T-cell (primary cell): ENCODE measurements at places on chromosomes 7 and 10. TPM values are rescaled to one million over a fixed set of nuclear protein-coding genes. Genes with fewer than 3 reads are reported as not detected.

GRCh38 chr10:88162852-88163251 lies 299.4 kb downstream of the PTEN start:
- no peaks in the 10 kb centered on the region for H3K36me3 ChIP-seq
- no peak overlapping the region for H3K27ac ChIP-seq
- no peaks in the 10 kb centered on the region for H3K4me1 ChIP-seq
- DNase-seq: no peak
- no peaks in the 10 kb centered on the region for H3K27me3 ChIP-seq

DNA sequence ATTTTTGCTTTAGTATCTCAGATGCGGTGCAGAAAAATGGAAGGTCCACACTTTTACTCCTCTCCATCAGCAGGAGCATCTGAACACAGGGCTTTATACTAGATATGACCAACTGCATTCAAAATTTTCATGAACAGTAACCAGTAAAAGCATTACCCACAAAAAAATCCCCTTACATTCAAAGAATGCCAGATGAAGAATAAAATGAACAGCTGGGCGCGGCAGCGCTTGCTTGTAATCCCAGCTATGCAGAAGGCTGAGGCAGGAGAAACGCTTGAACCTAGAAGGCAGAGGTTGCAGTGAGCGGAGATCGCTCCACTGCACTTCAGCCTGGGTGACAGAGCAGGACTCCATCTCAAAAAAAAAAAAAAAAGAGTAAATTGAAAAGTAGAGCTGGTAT lies 3.1 kb downstream of the SAR1A start:
- no peaks in the 10 kb centered on the region for H3K27me3 ChIP-seq
- DNase-seq: no peak
- H3K4me3 ChIP-seq: no peak overlapping the region
- H3K27ac ChIP-seq: no peak overlapping the region
- peaks cover 58% of the 10 kb centered on the region for H3K4me1 ChIP-seq

- DNase-seq: no peak
- no peaks in the 10 kb centered on the region for H3K27me3 ChIP-seq
- no peak overlapping the region for H3K4me3 ChIP-seq
- peaks cover 17% of the 10 kb centered on the region for H3K36me3 ChIP-seq
- H3K27ac ChIP-seq: no peak overlapping the region
Measured at GRCh38 chr7:92061154-92061553, 73.1 kb downstream of the CYP51A1 start.

GRCh38 chr7:30843741-30844482 lies 67.7 kb upstream of the AQP1 start:
- DNase-seq: no peak
- H3K27me3 ChIP-seq: no peaks in the 10 kb centered on the region
- no peaks in the 10 kb centered on the region for H3K36me3 ChIP-seq
- no peak overlapping the region for H3K4me3 ChIP-seq
- no peaks in the 10 kb centered on the region for H3K4me1 ChIP-seq
- no peak overlapping the region for H3K27ac ChIP-seq

DNA sequence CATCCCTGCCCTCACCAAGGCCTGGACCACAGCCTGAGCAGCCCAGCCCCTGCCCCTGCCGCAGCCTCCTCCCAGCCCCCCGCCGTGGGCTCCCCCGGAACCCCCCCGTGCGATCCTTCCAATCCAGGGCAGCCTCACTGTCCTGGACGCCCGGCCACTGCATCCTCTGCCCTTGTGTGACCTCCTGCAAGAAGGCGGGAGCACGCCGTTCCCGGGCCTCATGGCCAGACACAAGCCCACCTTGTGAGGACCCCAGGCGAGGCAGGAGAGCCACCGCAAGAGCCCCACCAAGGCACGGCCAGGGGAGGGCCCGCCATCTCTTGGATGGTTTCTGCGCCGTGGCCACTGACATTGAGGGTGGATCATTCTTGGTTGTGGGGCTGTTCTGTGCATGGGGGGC lies 7.8 kb upstream of the LFNG start:
- no peaks in the 10 kb centered on the region for H3K36me3 ChIP-seq
- DNase-seq: no peak
- H3K4me3 ChIP-seq: peak overlapping the region; percentile 49

DNA sequence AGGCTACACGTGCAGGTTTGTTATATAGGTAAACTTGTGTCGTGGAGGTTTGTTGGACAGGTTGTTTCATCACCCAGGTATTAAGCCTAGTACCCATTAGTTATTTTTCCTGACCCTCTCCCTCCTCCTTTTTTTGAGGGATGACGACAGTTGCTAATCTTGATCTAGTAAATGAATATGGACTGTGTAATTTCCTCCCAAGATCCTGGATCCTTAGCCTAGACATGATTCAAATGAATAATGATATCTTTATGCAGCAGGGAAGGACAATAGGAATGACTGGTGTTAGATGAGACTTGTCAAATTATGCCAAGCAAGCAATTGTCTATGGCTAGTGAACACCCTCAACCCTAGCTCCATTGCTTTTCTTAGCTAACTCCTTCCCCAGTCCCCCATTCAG lies 156.2 kb downstream of the PLPP4 start:
- peaks cover 4% of the 10 kb centered on the region for H3K27me3 ChIP-seq
- H3K36me3 ChIP-seq: no peaks in the 10 kb centered on the region
- H3K4me1 ChIP-seq: no peaks in the 10 kb centered on the region
- DNase-seq: no peak
- H3K4me3 ChIP-seq: no peak overlapping the region
- no peak overlapping the region for H3K27ac ChIP-seq

DNA sequence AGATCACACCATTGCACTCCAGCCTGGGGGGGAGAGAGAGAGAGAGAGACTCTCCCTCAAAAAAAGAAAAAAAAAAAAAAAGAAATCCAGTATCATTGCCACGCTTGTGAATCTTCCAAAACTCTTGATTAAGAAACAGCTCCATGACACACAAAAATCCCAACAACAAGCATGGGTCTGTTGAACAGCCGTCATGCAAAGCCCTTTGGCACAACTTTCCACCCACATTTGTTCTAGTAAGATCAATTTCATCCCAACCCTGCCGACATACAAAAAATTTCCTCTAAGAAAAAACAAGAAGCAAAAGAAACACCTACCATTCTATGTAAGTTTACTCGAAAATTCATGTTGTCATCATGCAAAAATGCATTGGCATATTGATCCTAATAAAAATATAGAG lies 62.8 kb downstream of the ARMH3 start:
- no peaks in the 10 kb centered on the region for H3K4me1 ChIP-seq
- peaks cover 2% of the 10 kb centered on the region for H3K36me3 ChIP-seq
- no peak for DNase-seq
- H3K27me3 ChIP-seq: no peaks in the 10 kb centered on the region
- H3K4me3 ChIP-seq: no peak overlapping the region
- no peak overlapping the region for H3K27ac ChIP-seq

DNA sequence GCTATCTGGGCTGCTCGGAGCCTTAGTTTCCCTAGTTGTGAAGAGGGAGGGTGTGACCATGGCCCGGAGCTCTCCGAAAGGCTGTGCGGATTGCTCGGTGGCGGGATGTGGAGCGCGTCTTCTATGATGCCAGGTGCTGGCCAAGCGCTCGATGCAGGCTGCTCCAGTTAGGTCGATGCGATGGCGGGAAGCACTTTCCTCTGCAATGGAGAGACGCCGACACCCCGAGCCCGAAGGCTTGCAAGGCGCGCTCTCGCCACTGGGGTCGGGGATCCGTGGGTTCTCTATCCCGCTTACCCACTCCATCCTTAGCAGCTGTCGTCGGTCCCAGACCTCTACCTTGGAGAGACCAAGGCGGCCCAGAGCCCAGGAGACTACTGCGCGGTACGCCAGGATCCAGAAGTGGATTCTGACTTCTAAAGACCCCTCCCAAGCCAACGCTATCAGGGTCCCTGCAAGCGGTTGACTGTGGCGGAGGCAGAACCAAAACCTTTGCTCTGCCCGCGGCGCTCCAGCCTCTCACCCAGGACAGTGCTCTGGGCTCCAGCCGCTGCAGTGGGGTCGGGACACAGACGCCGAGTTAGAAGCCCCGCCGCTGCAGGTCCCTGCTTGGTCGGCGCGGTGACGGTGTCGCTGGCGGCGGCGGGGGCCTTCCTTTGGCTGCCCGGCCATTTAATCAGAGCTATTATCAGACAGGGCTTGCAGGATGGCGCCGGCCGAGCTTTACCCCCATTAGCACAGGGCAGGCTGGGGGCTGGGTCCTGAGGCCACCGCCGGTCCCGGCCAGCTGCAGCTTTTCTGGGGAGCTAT lies 7.8 kb upstream of the TBX20 start:
- DNase-seq: no peak
- H3K4me3 ChIP-seq: no peak overlapping the region
- peaks cover 4% of the 10 kb centered on the region for H3K4me1 ChIP-seq
- H3K27ac ChIP-seq: no peak overlapping the region

DNA sequence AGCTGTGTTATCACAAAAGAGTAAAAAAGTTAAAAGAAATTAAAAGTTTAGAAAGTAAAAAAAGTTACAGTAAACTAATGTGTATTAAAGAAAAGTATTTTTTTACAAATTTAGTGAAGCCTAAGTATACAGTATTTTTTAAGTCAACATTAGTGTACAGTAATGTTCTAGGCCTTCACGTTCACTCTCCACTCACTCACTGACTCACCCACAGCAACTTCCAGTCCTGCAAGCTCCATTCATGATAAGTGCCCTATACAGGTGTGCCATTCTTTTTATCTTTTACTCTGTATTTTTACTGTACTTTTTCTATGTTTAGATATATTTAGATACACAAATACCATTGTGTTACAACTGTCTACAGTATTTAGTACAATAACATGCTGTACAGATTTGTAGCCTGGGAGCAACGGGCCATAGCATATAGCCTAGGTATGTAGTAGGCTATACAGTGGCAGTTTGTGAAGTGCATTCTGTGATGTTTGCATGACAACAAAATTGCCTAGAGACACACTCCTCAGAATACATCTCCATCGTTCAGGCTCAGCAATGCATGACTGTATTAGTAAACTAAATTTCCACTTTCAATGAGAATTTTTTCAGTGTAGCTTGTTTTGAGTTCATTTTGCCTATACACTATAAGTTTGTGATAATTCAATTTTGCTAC lies 539.9 kb upstream of the C7orf33 start:
- H3K4me1 ChIP-seq: no peaks in the 10 kb centered on the region
- no peak overlapping the region for H3K4me3 ChIP-seq
- DNase-seq: no peak
- H3K36me3 ChIP-seq: no peaks in the 10 kb centered on the region

DNA sequence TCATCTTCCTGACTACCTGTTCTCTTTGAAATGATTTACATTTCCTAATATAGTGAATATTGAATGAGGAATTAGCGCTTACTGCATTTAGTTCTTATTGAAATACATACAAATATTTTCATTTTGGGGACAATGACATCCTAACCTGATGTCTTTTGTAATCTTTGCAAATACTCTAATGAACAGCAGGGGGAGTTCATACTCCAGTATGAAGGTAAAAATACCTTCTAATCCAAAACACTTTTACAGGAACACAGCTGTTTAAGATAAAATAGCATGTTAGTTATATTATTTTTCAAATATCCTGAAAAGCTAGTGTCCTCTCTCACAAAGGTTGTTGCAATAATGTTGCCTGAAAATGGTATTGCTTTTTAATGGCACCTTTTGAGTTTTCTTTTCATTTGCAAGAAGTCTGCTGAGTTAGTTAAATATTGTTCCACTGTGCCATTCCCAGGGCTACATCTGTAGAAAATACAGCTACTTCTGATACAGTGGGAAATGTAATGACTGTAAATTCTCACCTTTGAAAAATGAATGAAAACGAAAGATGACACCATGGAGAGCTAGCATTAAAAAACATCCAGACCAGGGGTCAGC lies 400.0 kb downstream of the PHF14 start:
- no peaks in the 10 kb centered on the region for H3K36me3 ChIP-seq
- no peak for DNase-seq
- H3K4me3 ChIP-seq: no peak overlapping the region
- no peaks in the 10 kb centered on the region for H3K27me3 ChIP-seq
- no peak overlapping the region for H3K27ac ChIP-seq

GRCh38 chr10:55305285-55305684 lies 504.3 kb upstream of the PCDH15 start:
- H3K36me3 ChIP-seq: no peaks in the 10 kb centered on the region
- no peak overlapping the region for H3K4me3 ChIP-seq
- H3K27me3 ChIP-seq: no peaks in the 10 kb centered on the region
- DNase-seq: no peak
- H3K4me1 ChIP-seq: no peaks in the 10 kb centered on the region

- H3K4me1 ChIP-seq: no peaks in the 10 kb centered on the region
- DNase-seq: no peak
- H3K27ac ChIP-seq: no peak overlapping the region
Measured at GRCh38 chr10:97464226-97464625, 18.3 kb downstream of the ZDHHC16 start.

GRCh38 chr10:84176836-84177474 lies 3.4 kb downstream of the GPR15LG start:
- peaks cover 43% of the 10 kb centered on the region for H3K4me1 ChIP-seq
- no peak for DNase-seq
- H3K27me3 ChIP-seq: no peaks in the 10 kb centered on the region
- H3K27ac ChIP-seq: peak overlapping the region; percentile 81
- no peak overlapping the region for H3K4me3 ChIP-seq

DNA sequence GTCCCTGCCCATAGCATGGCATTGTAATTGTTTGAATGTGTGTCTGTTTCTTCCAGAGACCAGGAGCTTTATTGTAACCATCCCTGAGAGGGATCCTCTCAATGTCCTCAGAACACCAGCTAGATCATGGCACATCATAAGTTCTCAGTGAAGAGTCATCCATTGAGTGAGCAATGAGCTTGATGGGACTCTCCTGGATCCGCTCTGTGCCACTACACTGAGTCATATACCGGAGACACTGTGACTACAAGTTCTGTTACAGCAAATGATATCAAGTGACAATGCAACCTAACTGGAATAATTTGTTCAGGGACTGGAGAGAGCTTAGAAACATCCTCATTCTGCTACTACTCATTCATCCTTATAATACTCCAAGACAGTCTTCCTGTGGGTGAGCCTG lies 25.1 kb downstream of the MRPS24 start:
- no peak overlapping the region for H3K4me3 ChIP-seq
- no peaks in the 10 kb centered on the region for H3K27me3 ChIP-seq
- DNase-seq: no peak
- no peaks in the 10 kb centered on the region for H3K4me1 ChIP-seq

GRCh38 chr10:100567249-100567648 lies 31.5 kb downstream of the HIF1AN start:
- H3K27me3 ChIP-seq: peaks cover 79% of the 10 kb centered on the region
- DNase-seq: no peak
- no peak overlapping the region for H3K4me3 ChIP-seq

The GPER1 gene
- not detected for total RNA-seq

The PDZD7 gene
- total RNA-seq: 2.7 TPM

The CFAP70 gene
- 3.2 TPM for total RNA-seq
